ENCODE measurements at places on chromosomes 13 and 19.

DNA sequence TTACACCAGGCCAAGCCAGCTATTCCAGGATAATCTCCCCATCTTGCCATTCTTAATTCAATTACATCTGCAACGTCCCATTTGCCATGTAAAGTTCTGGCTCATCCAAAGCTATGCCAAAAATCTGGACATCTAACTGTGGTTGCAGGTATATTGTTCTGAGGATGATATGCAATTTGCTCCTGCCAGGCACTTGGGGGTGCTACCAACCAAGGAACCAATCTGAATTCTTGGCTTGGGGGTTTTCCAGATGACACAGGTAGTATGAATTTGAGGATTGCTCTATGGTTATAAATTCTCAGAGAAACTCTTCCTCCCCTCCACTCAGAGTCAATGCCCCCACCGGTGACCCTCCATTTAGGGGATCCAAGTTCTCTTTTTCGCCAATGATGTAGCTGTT, 33.0 kb downstream of the CRYL1 start:
- no peak for DNase-seq

- no peak for DNase-seq
Observed at GRCh38 chr19:33387351-33388230, 14.1 kb downstream of the CEBPG start.

DNA sequence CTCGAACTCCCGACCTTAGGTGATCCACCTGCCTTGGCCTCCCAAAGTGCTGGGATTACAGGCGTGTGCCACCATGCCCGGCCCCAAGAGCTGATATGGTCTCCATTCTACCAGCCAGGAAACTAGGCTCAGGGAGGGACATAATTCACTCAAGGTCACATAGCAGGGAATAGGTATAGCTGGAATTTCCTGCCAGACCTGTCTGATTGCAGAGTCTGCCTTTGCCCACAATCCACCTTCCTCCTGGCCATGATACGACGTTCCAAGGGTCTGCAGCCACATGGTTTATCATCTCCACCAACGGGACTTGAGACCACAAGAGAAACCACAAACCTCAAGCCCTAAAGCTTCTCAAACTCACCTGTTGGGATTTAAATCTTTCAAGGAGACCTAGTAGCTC, 32.0 kb downstream of the ZNRF4 start:
- no peak for DNase-seq

DNA sequence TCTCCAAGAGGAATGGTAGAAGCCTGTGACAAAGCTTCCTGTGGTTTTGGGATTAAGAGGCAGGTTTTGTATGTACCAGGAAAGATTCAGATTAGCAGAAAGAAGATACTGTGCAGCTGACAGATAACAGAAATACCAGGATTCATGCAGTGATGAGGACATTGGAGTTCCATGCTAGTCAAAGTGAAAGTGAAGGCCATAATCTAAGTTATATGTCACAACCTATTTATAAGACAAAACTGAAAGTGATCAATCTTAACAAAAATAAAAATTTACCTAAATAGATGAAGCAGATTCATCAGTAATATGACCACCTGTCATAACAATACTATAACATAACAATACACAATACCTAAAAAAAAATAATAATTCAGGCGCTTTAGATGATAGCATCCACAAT, 1305.2 kb upstream of the PCDH9 start:
- no peak for DNase-seq

DNA sequence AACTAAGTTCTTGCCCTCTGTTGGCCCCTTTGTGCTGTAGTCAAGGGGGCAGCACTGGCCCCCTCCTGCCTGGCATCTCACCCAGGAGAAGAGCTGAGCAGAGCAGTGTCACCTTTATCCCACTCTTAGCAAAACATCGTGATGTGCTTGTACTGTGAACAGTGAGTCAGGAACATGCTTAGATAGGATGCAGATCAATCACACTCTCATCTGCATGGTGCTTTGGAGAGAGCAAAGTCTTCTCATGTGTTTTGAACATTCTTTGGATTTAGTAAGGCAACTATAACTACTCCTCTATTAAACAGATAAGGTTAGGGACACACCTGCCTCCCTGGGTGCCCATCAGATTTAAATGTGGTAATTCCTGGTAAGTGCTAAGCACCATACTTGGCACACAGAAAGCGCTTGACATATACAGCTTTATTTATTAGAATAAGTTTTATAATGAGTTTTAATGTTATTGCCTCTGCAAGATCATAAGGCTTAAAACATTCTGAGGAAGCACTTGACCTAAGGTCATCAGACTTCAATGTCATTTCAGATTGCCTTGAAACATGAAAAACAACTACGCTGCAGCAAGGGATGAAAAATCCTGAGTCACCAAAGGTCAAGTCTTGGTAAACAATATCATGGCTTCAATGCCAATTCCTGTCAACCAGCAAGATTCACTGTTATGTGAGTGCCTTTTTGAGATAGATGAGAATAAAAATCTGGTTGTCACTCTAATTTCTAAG, 82.4 kb upstream of the IRS2 start:
- no peak for DNase-seq
